ENCODE measurements at places on chromosomes 2 and 18.

DNA sequence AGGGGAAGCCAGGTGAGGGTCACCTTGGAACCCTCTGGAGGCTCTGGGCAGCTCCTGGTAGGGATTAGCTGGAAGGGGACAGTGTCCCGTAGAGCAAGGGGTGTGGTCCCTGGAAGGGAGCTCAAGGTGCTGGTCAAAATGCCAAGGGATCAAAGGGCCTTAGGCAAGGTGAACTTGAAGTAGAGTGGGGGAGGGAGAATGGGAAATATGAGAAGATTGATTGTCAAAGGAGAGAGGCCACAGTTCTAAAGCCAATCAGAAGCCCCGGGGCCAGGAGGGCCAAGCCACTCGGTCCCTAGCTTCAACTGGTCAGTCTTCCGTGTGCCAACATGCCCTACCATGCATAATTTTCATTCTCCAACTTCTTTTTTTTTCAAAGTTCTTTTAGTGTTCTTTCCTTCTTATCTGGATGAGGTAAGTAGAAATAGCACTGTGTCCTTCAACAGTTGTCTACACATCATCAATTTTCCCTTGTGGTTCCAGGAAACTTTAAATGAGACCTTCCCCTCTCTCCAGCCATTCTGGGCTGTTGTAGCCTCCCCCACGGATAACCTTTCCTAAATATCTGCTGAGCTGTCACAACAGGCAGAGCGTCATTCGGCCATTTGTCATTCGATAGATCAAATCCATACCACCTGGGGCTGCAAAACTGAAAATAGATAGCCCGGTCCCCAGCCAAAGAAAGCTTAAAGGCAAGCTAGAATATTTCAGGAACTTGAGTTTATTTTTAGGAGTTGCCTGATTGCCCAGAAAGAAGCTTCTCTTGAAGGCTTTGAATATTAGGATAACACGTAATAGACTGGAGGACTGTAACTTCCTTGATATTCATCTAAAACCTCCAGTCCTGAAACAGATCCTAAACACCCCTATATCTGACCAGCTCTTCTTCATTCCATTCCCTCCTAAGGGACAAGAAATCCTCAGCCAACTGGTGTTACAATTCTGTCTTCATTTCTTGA is 83.3 kb downstream of the ALPK2 start:
- no peak for DNase-seq

DNA sequence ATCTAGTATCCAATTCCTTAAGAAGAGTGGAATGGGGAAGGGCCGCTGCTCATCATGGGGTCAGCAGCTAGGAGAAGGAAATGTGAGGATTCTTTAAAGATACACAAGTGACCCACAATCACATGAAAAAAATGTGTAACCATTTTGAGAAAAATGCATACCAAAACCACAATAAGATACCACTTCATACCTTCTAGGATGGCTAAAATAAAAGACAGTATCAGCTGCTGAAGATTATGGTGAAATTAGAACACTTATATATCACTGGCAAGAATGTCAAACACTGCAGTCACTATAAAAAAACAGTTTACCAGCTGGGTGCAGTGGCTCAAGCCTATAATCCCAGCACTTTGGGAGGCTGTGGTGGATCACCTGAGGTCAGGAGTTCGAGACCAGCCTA is 67.9 kb downstream of the C2orf74 start:
- no peak for DNase-seq

DNA sequence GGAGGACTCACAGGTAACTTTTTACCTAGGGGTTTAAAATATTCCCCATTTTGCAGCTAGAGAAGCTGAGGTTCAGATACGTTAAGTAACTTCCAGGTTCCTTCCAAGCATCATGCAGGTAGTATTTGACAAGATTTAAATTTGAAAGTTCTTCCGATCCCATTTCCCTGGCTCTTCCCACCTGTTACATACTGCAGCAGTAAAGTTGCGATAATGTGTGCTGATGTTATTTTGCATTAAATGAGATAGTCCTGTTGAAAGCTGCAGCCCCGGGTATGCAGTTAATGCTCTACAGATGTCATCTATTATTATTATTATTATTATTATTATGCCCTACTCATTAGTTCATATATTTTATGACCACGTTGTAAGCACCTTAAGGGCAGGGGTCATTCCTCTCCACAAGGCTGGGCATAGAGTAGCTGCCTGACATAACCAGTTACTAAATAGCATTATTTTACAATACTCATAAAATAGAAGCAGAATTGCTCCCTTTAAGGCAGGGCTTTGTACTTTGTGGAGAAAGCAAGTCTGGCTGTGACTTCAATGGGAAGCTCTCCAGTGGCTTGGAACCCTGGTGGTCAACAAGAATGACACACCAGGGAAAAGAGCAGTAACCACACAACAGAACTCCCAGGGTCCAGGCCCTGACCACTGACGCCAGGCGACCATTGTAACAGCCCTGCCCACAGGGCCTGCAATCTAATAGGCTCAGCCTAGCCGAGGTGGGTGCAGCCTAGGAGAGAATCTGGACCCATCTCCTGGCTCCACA is 112.0 kb upstream of the STPG4 start:
- no peak for DNase-seq

DNA sequence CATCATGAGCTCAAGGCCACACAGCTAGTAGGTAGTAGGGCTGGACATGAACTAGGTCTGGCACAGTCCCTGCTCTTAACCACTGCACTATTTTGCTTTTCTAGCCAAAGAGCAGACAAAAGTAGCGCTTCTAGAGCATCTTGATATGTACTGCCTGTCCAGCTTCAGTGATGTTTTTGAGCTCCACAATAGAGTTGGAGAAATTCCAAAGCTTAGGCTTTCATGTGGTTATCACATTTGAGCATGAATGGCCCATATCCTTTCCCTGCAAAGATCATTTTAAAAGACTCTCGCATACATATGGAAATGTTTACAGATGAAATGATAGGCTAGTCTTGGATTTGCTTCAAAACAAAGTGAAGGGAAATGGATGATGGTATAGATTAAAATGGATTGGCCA is 128.7 kb downstream of the MAP3K20 start:
- DNase-seq: no peak

DNA sequence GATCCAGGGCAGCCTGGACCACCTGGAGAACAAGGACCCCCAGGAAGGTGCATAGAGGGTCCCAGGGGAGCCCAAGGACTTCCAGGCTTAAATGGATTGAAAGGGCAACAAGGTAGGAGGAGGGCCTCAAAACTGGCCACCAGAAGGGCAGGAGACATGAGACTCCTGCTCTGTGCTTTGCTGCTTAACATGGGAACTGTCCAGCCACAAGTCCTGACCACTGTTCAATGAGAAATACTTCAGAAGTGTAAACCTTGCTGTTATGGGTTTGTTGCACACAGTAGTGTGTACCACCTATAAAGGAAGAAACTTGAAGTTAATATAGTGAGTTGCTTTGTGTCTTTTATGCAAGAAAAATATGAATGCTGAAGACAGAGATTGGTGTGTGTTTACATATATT is 44.2 kb upstream of the MFF start:
- DNase-seq: no peak

GRCh38 chr2:133732059-133732458 is 163.8 kb upstream of the NCKAP5 start:
- DNase-seq: no peak

DNA sequence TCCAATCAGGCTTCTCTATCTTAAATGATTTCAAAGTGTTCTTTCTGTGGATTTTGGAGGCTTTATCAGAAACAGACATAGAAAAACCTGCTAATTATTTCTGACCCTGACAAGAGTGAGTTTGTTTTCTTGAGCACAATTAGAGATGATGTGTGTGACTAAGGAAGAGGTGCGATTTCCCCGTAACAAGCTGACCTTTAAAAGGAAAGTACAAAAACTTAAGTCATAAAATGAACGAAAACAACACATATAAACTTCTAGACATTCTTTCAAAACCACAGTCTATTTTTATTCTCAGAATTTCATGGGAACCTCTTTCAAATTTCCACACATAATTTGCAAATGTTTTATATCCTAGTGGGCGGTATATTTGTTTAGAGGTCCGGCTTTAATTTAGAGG is 604.8 kb downstream of the CPS1 start:
- DNase-seq: no peak

DNA sequence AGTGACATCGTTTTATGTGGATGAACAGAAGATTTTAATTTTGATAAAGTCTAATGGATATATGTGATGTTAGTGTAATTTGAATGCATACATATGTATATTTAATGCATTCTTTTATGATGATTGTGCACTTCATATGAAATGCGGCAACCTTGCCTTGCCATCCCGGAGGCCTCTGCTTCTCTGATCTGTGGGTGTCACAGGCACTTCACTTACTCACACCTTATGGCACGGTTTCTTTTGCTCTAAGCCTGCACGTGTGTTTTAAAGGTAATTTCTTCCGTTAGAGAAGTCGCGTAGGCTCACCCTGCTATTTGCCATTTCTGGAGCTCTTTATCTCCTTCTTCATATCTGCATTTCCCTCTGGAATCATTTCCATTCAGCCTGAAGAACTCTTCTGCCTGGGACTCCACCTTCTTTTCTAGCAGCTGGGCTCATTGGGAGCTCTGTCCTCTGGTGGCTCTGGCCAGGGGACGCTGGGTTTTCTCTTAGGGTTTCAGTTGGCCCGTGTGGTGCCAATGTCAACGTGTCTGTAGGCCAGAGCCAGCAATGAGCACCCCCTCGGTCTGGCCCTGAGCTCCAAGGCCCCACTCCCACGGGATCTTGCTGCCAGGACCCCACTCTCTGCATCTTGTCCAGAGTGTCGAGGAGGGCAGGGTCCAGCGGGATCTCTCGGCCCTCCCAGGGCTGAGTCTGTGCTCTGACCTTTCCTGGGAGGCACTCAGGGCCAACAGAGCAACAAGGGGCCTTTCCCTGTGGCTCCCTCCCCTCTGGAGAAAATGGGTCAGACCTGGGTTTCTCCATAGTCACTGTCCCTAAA is 97.3 kb downstream of the RTP5 start:
- no peak for DNase-seq

GRCh38 chr2:202006301-202006700 is 27.4 kb upstream of the FZD7 start:
- DNase-seq: no peak

- no peak for DNase-seq
Measured at GRCh38 chr2:2825516-2826208, 494.6 kb upstream of the MYT1L start.

DNA sequence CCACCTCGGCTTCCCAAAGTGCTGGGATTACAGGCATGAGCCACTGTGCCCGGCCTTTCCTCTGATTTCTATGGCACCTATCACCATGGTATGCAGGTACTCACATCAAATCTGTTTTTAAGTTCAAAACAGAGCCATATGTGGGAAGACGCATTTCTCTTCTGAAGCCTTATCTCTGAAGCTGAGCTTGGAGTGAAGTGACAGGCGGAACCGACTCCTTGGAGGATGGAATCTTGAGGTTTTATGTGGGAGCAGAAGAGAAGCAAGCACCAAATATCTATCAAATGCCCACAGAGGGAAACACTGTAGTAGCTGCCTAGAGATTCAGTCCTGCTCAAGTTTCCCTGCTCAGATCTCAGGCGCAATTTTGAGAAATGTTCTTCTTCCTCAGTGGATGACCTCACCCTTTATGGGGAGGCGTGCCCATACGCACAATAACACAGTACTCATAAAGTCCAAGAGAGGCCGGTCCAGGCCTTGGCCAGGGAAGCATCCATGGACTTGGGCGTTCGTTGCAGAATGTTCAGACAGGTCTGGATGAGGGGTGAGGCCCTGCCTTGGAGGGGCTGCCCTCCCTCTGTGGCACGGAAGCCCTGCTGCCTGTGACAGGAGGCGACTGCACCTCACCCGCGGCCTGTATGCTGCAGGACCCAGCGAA is 67.9 kb downstream of the HNRNPLL start:
- no peak for DNase-seq

- peak; percentile 13 for DNase-seq
Measured at GRCh38 chr2:10659898-10660568, 29.7 kb downstream of the NOL10 start.

DNA sequence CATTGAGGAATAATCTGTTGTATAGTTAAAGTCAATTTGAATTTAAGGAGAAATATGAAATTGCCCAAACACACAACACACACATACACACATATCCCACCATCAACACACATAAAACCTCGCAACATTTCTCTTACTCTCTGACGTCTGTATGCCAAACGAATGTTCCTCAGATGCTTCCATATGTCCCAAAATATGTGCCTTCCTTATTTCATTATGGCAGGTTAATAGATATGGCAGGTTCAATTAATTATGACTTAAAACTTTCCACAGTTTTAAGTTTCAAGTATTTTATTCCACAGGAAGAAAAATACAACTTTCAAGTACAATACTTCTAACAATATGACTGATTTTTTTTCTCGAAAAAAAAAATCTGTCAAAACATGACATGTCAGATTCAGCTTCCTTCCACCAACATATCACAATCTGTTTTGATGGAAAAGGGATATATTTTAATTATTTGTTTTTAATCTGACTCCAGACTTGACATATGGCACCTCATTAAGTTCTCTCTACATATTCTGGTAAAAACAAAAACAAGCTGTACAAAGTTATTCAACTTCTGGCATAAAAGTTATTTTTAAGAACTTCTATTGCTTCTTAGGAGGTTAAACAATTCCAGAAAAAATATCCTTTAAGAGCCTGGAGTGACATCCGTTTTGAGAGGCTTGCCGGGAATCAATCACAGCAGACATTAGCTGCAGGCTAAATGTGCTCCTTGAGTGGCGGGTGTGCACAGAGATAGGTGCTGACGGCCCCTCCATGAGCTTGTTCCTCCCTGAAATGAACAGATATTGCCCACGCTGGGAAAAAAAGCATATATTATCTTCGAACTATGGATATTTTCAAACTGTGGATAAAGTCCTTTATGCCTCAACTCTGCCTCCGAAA is 812.7 kb downstream of the DCDC2C start:
- no peak for DNase-seq

- no peak for DNase-seq
Measured at GRCh38 chr2:241389697-241390096, 33.6 kb downstream of the FARP2 start.

- DNase-seq: no peak
Measured at GRCh38 chr18:43389163-43389562, 111.9 kb upstream of the SYT4 start.

- no peak for DNase-seq
Measured at GRCh38 chr2:219681694-219682300, 54.4 kb downstream of the SLC4A3 start.

DNA sequence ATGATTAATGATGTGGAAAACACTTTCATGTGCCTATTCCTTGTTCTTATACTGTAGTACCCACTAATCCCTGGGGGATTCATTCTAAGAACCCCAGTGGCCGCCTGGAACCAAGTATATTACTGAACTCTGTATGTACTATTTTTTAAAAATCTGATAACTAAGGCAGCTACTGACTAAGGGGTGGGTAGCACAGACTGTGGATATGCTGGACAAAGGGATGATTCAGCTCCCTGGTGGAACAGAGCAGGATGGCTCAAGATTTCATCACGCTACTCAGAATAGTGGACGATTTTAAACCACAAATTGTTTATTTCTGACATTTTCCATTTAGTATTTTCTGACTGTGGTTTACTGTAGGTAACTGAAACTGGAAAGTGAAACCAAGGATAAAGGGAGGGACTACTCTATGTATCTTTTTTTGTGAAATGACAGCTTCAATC is 41.8 kb upstream of the CDC42EP3 start:
- no peak for DNase-seq

- DNase-seq: no peak
Measured at GRCh38 chr2:134782792-134783191, 55.6 kb upstream of the ACMSD start.

Measured in activated CD4-positive, alpha-beta T cell treated with anti-CD3 and anti-CD28 coated beads, Interleukin-2, amount 50 U/mL, for 24 hours (primary cell).